ENCODE measurements at places on chromosomes 6 and 20. TPM values are rescaled to one million over a fixed set of nuclear protein-coding genes. Genes with fewer than 3 reads are reported as not detected.

- DNase-seq, result no peak
Observed at GRCh38 chr6:149194820-149195558, 122.5 kb upstream of the TAB2 start.

DNA sequence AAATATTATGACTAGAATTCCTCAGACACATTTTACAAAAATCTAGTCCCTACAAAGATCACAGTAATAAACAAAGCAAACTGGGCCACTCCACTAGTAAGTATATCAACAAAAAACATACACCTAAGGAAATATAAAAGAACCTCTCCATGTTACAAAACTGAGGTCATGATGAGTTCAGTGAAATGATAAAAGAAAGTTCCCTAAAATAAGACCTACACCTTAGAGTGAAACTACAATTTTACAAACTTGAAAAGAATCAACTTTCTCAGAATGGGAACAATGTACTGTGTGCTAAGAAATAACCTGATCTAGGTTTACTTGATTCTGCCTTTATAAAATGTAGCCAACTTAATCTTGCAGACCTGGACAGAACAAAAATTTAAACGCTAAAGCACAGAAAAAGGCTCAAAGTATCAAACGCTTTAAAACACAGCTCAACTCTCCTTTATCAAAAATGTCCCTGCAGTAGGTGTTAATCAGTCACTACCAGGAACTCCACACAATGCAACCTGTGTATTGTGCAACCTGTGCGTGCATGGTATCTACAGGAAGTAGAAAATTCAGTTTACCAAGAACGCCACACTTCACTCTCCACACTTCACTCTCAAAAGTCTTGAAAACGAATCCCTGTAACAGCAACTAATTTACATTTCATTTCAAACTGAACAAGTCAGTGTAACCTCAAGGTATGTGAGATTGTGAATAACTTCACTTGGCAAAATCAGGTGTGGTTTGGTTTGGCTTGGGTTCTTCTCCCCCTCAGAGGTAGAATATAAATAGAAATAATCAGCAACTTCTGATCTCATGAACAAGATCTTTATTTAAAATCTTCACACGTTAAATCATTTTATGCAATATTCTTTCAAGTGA, 1.8 kb downstream of the RALGAPA2 start:
- DNase-seq, result no peak

GRCh38 chr6:13667655-13668054, 44.0 kb downstream of the RANBP9 start:
- DNase-seq, result no peak

DNA sequence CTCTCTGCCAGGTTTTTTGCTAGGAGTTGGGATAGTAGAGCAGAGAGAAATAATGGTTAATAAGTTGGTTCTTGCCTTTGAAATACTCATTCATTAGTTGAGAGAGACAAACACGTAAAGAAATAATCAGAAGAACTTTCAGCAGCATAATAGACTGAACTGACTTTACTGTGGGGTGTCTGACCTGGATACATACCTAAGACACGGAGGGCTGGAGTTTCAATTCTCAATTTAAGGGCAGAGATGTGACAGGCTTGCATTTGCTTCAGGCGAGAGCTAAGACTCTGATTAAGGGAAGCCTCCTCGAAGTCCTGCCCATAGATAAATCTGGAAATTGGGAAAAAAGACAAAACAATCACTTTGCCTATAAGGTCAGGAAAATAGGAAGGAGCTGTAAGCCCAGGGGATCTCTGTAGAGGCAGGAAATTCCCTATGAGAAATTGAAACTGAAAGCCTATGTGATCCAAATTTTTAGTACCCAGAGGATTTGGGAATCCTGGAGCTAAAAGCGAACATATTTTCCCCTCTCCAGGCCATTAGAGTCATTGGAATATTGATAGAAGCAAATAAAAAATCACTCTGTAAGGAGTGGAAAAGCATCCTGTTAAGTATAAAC, 276.8 kb downstream of the PHACTR1 start:
- DNase-seq, result no peak

The GABRR1 gene
- not detected for total RNA-seq

GRCh38 chr6:143234734-143235133, 174.0 kb downstream of the AIG1 start:
- DNase-seq, result no peak

The CHRNA4 gene
- total RNA-seq, result 0.17 TPM

- DNase-seq, result no peak
Observed at GRCh38 chr6:41684311-41685180, 46.3 kb downstream of the MDFI start.

DNA sequence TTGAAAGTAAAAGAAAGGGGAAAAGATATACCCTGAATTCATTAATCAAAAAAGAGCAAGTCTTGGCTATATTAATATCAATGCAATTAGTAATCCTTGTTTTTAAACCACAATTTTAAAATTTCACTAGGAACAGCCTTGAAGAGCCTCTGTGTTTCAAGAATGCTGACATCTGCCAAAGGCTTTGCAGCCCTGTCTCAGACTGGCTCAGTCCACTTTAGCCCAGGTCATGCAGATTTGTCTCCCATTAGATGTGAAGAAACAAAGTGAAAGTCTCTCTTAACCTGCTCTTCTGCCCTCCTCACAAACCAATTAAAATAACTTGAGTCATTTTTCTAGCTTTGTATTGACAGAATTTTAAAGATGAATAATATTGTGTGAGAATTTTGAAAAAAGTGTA, 102.7 kb upstream of the CARMIL1 start:
- no peak for DNase-seq

- no peak for DNase-seq
Observed at GRCh38 chr6:150410399-150410798, 41.6 kb downstream of the IYD start.

The SLC12A5 gene
- total RNA-seq, result 3.0 TPM

GRCh38 chr6:1328129-1328800, 16.4 kb downstream of the FOXQ1 start:
- DNase-seq, result no peak

DNA sequence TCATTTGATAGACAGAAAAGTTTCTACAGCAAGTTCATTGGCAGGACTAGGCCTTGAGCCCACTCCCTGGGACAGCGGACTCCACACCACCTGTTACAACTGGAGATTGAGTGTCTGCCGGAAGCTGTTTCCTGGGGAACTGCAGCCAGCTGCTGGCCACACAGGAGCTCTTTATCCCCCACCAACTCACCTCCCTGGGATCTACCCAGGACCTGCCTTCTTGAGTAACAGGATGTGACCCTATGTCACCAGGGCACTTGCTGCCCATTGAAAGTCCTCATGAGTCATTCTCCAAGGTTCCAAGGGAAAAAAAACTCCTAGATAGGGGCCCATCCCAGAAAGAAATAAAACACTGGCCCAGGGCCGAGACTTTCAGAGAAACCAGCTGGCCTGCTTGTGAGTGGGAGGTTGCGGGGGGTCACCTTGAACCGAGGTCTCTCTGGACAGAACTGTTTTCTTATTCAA, 37.4 kb upstream of the SLC9A8 start:
- peak; percentile 71 for DNase-seq

DNA sequence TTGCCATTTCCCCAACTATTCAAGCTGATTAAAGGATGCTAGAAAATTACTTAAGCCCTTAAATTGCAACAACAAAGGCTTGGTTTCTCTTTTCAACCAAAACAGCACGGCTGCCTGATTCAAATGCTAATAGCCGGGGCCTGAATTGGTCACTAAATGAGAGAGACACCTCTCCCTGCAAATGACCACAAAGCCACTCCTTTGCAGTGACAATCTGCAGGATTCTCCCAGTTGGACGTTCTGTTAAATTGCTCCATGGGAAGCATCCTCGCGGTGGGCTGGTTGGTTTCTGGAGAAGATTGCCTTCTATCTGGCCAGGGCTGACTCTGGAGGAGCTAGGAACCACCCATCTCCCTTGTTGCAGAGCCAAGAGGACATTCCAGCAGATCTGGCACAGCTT, 29.7 kb upstream of the TBXT start:
- no peak for DNase-seq

- no peak for DNase-seq
Observed at GRCh38 chr6:19463925-19464324, 373.2 kb upstream of the ID4 start.

GRCh38 chr6:142885182-142885867, 59.7 kb downstream of the HIVEP2 start:
- DNase-seq, result no peak

The RAET1E gene
- 0.45 TPM for total RNA-seq

GRCh38 chr6:17214106-17214505, 67.1 kb upstream of the RBM24 start:
- DNase-seq, result no peak

- DNase-seq, result no peak
Observed at GRCh38 chr6:81446509-81446908, 306.0 kb downstream of the TENT5A start.

- no peak for DNase-seq
Observed at GRCh38 chr6:46128476-46128875, 1.3 kb upstream of the ENPP4 start.

GRCh38 chr6:53598265-53598907, 53.5 kb upstream of the GCLC start:
- DNase-seq, result no peak

DNA sequence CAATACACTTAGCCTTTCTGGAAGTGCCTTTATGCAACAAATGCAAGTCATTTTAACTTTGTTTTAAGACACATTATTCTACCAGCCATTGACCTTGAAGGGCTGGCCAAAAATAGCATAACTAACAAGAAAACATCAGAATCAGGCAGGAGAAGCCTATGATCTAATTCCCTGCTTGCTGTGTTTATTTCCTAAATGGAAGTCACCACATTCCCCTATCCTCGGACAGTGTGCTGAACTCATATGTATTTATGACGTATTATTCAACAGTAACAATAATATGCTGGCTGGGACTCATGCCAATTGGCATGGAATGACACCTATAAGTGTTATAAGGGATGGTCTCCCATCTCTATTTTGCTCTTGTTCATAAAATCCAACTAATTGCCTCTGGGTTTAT, 140.7 kb downstream of the MAP3K7 start:
- DNase-seq, result no peak

The FAM209B gene
- total RNA-seq, result not detected

- DNase-seq, result peak; percentile 73
Observed at GRCh38 chr20:63947638-63948456, 8.4 kb downstream of the UCKL1 start.

All from right cardiac atrium (tissue), 5 donors.